ENCODE measurements at places on chromosomes 3 and 15.

- DNase-seq = no peak
Measured at GRCh38 chr3:17800232-17800631, 57.8 kb upstream of the TBC1D5 start.

DNA sequence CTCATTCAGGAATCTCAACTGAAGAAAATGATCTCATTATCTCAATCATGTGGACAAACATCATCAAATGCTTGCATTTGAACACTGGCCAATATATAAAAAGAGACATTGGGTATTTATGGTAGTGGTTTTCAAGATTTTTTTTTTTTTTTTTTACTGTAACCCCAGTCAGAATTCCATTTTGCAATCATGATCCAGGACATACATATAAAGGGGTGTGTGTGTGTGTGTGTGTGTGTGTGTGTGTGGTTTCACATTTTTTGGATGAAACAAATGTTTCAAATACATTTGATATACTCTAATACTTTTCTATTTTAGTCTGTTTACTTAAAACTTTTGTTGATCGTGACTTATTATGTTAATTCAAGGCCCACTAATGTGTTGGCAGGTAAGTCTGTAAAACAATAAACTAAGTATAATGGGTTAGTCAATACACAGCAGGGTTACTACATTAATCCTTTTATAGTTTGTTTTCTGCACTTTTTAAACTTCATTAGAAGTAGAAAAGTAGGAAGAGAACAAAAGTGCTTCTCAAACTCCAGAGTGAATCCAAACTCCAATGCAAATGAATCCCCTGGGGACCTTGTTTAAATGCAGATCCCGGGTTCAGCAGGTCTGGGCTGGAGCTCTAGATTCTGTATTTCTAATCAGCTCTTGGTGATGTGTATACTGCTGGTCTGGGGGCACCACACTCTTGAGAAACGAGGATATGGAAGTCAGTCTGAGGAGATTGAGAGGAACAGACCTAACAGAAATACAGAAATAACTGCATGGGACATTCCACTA lies 17.6 kb downstream of the THRB start:
- DNase-seq = no peak

DNA sequence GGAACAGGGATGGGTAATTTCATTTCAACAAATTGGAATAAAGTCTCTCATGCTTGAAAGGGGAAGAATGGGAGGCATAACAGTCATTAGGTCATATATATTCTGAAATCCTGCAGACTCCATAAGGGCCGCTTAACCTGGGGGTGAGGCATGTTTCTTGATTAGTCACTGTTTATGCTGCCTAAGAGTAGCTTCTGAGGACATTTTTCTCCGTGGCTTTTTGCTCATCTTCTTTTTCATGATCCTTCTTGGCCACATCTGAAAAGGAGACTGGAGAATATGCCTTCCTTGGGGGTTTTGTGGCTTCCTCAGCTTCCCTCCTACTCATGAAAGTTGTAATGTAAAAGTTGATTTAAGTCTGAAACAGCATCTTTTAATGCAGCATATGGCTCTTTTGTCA lies 20.0 kb upstream of the CFAP20DC start:
- DNase-seq = no peak

GRCh38 chr15:43153269-43153668 lies 19.9 kb downstream of the TMEM62 start:
- DNase-seq = no peak

DNA sequence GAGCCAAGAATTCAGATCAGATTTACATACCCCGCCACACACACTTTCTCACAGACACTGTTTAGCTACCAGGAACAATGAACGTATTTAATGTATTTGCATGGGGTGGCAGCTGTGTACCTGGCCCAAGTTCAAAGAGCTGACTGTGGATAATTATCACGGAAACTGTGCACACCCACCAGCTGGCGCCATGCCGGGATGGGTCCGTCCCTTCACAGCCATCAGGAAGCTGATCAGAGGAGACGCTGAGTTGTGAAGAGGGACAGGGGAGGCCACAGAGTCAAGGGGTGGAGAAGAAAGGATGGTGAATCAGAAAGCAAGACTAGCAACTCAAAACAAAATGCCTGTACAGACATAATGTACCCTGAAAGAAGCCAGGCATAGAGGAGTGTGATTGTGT lies 13.1 kb upstream of the PLA2G4D start:
- DNase-seq = no peak

DNA sequence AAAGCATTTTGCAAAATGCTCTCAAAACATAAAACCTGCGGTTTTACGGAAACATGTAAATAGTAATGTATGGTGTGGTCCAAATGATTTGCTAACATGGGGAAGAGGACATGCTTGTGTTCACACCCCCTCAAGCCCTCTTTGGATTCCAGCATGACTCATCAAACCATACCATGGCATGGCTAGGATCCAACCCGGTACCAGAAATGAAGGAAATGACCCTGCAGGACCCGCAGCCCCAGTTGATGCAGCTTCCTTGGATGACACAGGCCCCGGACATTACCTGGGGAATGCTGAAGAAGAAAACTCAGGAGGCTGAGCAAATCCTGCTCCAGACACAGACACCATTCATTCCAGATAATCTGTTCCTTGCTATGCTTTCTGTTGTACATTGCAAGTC lies 222.9 kb downstream of the DTWD1 start:
- no peak for DNase-seq

DNA sequence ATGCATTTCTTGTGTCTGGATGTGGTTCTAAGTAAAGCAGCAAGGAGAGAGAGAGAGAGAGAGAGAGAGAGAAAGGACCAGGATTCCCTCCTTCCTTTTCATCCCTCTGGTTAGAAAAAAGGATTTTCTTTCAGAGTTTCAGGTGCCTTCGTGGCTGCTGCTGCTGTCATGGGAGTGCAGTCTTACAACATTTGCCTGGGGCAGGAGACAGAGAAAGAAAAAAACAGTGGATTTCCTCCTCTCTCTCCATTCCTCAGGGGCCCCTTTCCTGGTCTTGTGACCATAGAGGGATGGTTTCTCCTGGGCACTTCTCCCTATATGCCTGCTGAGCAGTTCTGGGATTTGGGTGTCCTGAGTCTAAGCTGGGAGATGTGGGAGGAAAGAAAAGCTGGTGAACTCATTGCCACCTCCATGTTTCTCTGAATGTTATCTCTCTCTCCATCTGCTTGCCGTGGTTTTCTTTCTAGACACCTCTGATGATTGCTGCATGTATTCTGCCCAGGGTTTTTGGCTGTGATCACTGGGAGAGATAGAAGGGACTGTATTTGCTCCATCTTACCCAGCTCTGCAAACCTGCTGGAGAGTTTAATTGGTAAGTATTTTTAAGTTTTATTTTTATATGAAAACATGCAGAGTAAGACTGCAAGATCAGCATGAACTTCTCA lies 142.4 kb upstream of the RGMA start:
- no peak for DNase-seq

- DNase-seq = no peak
Measured at GRCh38 chr3:31922962-31923361, 58.1 kb downstream of the OSBPL10 start.

GRCh38 chr3:64176461-64176996 lies 48.7 kb downstream of the PRICKLE2 start:
- DNase-seq = no peak

GRCh38 chr3:47250309-47251060 lies 32.1 kb downstream of the KIF9 start:
- DNase-seq = no peak

- DNase-seq = no peak
Measured at GRCh38 chr15:69090197-69090948, 70.1 kb upstream of the GLCE start.

- DNase-seq = no peak
Measured at GRCh38 chr15:35115155-35115725, 30.1 kb upstream of the NANOGP8 start.

DNA sequence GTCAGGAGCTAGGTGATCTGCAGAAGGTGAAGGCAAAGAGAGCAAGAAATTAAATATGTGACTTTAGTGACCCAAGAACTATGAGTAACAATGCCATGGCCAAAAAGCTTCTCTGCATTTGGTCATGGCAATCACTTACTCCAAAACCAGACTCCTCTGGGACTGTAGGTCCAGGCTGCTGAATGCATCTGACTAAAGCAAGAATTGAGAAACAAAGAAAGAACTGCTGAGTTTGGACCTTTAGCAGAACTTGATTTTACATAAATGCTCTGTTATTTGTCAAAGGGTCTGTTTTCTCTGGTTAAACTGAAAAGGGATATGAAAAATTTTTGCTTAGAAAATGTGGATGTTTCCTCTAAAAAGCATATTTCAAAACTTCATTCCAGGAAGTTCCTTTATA lies 1102.2 kb downstream of the IGSF11 start:
- DNase-seq = no peak

DNA sequence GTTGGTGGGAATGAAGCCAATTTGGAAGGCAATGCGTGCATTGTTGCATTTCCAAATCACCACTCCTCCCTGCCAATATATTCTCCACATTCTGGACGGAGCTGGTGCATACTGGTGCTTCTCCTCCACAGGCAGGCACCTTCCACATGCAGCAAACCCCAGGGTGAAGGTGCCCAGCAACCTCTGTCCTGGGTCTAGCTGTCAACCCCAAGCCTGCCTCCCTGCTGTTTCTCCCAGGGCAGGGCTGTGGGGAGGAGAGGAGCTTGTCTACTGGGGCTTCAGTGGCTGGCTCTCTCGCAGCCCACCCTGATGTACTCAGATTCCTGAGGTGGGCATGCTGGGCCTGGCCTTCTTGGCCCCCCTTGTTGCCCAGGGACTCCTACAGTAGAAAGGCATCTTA lies 20.1 kb downstream of the GASK1A start:
- no peak for DNase-seq

DNA sequence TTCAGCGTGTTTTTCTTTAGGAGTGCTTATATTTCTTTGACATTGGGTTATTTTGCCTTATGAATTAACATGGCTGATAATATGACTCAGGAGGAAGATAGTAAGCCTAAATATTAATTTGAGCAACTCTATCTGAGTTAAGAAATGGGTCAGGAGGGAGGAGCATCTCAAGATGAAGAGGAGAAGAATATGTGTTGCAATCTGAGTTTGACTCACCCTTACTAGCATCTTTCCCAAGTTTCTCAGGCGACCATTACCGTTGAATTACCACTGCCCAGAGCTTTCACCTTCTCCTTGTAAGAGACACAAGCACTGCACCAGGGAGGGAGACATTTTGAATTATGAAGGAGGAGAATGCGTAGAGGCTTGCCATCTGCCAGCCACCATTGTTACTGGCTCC lies 138.3 kb upstream of the MYRIP start:
- no peak for DNase-seq

DNA sequence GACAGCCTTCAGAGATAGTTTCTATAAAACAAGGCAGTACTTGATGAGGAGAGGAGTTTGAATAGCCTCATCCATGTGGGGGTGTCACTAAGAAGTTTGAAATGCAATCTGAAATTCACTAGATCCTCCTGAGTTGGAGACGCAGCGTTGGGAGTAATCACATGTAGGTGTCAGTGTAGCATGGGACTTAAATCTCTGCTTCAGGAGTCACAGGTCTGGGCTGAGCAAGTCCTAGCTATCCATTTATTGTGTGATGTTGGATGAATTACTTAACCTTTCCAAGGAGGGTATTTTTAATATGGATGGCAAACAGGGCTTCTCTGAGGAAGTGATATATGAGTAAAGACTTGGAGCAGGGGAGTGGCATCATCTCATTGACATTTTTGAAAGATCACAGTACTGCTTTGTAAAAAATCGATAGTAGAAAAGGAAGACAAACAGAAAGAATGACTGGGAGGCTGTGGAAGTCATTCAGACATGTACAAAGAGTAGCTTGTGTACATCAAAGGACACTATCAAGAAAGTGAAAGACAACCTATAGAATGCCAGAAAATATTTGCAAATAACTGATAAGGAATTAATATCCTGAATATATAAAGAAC lies 17.1 kb downstream of the CP start:
- no peak for DNase-seq
